ENCODE measurements at places on chromosomes 13 and 19.

DNA sequence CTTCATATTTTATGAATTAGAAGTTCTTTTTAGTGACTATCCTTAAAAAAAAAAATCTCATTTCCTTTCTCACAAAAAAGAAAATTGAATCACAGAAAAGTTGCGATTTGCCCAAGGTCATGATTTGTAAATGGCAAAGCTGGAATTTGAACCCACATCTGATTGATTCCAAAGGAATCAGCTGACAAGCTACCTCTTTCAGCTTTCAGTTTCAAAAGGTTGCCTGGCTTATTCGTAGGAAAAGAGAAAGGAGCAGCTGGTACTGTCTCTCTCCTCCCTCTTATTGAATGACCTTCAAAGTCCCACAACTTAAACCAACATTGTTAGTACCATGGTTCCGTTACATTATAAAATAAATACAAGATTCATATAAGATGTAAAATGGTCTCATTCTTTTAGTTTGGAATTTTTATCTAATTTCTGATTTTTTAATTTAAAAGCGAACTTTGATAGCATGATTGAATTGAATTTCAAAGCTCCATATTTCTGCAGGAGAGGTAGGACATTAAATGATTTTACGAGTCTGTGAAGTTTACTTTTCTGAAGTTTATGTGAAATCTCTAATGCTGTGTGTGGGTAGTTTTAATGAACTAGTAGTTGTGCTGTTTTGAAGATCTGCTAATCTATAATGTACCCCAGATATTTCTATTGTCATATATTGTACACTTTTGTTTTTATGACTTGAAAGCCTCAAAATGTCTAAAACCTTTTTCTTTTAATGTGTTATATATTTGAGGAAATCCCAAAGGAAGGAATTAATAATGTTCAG, 18.5 kb upstream of the KCTD4 start:
- DNase-seq = no peak

GRCh38 chr13:110170882-110171281, 136.1 kb downstream of the COL4A1 start:
- no peak for DNase-seq

DNA sequence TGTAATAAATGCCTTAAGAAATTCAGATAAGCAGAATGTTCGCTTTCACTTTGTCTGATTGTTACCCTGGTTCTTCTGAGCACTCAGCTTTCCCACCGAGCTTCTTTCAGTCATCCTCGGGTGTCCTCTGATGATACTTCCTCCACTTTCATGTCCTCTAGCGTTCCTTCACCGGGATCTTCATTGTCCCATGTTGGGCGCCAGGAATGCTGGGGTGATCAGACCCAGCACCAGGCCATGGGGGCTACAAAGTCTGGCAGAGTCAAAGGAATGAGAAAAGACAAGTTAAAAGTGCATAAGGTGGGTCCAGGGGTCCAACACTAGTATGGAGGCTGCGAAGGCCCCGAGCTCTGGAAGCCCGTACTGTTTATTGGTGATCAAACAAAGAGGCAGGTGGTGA, 11.7 kb upstream of the C19orf84 start:
- no peak for DNase-seq

DNA sequence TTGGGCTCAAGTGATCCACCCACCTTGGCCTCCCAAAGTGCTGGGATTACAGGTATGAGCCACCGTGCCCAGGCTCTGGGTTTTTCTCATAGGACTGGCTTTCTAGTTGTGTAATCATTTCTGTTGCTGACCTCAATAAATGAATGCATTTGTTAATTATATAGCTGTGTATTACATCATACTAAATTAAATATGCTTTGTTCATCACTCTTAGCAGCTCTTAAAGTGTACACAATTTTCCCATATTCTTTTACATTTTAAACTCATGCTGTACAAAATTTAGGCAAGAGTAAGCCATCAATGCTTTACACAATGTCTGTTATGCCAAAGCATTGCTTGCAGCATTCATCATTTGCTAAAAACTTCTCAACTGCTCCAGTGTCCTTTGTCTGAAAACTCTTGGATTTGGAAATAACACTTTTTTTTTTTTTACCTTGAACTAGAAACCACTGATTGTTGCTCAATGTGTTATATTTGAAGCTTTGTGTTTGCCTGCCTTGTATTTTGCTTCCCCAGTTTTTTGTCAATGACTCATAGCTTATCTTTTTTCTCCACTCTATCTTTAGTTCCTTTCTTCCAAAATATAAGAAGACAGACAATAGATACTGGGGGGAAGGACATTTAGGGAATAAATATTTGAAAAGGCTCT, 31.4 kb downstream of the CCDC122 start:
- no peak for DNase-seq

DNA sequence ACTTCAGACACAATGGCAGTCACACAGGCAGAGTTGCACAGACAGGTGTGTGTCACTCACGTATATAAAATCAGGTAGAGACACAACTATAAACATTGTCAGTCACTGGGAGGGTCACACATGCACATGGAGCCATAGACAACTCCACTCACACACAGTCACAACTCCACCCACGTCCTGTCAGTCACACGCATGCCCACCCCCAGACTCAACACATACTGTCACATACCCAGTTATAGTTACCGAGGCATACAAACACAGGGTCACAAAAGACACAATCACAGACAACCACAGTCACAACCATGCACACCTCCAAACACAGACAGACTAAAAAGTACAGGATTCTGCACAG, 1.5 kb downstream of the NUMBL start:
- no peak for DNase-seq

- no peak for DNase-seq
Observed at GRCh38 chr19:14674764-14675163, at the start of gene ADGRE3. ADGRE3 (minus strand) TSS chr19:14674844; CDS start chr19:14674770, 74 bp downstream.

DNA sequence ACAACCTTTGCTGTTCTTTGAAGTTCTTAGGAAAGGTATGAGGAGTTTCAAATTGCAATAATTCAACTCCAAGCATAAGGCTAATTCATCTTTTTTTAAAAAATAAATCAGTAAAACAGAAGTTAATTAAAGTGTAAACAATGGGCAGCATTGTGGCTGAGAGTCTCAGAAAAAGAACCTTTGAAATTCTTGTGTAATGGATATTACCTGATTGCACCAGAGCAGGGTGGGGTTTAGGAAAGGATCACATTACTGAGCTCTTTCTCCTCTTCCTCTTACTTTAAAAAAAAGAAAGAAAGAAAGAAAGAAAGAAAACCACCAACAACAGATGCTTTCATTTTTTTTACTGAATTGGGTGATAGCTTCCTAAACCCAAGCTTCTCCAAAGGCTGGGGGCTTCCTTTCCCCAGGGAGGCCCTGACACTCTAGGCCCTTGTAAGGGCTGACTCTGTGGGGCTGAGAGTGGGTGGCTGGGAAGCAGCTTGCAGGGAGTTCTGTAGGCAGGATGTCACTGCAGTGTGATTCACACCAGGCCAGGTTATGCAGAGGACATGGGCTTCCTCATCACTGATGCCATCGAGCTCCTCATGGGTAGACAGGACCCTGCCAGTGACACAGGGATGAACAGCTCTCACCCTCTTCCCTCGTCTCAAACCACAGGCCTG, 564.5 kb downstream of the FGF9 start:
- DNase-seq = no peak

GRCh38 chr13:33617055-33617454, 200.9 kb upstream of the RFC3 start:
- no peak for DNase-seq

DNA sequence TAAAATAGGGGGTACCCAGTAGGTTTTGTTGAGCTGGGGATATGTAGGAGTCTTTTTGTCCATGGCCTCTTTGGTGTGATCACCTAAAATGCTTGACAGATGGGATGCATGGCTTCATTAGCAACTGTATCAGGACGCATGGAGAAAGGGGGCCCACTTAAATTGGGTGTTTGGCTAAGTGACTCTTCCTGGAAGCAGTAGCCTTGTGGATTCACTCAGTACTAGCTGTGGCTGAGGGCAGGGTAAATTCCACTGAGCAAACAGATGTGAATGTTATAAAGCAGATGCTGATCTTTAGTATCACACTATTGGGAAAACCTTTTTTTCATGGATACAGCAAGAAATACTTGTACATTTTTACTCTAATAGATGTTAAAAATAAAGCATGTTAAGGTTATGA, 140.0 kb downstream of the FGF14 start:
- no peak for DNase-seq

DNA sequence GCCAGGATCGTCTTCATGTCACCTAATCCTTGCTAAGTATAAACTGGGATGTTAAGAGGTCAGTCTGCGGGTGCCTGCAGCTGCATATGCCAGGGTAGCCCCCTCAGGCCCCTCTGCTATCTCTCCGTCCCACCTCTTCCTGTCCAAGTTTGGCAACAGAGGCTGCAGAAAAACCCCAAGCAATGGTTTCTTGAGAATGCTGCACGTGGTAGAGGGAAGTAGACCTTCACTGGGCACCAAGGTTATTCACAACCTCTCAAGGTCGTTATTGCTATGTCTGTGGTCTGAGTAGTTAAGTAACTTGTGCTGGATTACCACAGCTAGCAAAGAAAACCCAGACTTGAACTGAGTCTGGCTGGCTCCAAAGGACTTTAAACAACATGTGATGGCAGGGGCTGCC, 77.9 kb upstream of the XPO4 start:
- DNase-seq = no peak

DNA sequence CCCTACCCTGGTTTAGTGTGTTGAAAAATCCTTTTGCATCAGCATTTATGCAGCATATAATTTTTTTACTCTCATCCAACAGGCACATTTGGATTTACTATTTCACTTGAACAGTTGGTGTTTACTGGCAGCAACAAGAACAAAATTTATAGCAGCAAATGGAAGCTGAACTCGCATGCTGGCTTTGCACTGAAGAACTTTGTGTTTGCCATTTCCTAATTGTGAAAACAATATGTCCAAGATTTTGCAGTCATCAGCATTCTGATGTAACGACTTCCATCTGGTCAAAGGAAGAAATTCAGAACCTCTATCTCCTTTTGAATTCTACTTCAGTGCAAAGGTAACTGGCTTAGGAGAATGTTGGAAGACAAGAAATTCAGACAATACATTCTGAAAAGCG, 131.0 kb downstream of the DLEU7 start:
- DNase-seq = no peak

GRCh38 chr13:30679483-30680330, 55.6 kb upstream of the ALOX5AP start:
- DNase-seq = no peak

DNA sequence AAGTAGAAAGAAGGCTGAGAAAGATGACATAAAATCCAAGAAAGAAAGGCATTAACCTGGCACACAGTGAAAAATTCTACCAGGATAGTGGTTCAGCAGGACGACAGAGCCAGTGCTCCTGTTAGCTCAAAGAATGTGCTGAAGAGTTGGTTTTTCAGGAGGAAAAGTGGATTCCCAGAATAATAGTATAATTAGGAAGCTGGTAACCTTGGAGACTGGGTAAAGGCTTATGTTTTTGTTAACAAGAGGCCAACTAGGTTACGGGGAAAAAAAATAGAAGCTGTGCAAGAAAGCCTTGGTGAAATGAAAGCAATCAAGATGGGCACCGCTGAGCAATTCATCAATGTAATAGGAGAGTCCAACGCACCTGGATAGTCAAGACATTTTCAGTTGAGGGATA, 54.7 kb downstream of the SLC15A1 start:
- no peak for DNase-seq
